ENCODE measurements at places on chromosomes 16 and 17.

- DNase-seq, result no peak
Measured at GRCh38 chr17:66537502-66537901, 235.1 kb downstream of the PRKCA start.

GRCh38 chr17:20206591-20206990, 197.4 kb downstream of the SPECC1 start:
- no peak for DNase-seq

DNA sequence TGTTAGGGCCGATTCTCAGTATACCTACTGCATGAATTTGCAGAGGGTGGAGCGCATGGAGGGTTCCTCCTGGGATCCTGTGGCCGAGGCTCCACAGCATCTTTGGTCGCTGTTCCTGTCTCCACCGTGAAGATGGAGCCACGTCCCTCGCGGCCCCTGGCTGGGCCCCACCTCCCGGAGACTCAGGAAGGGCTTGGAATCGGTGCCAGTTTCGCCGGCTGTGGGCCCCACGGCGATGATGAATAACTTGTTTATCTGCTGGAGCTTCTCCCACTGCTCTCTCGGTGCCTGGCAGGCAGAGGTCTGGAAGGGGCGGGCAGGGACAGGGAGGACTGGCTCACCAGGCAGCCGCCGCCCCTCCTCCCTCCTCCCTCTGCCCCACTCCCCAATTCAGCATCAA, 8.1 kb downstream of the SLC5A11 start:
- DNase-seq, result no peak

DNA sequence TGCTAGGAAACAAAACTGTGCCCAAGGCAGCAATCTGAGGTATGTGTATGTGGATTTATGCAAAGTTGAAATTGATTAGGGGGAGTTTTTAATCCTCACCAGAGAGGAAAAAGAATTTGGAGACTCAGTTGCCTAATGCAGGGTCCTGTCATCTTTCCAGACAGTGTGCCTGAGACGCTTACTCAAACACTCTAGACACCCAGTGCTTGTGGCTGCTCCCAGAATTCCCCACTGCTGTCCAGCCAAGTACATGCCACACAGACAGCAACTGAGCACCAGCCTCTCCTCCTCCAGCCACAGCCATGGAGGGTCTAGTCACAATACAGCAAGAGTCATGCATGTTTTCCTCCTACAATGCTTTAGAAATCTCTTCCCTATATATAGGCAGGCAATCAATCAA, 118.1 kb downstream of the HIC1 start:
- no peak for DNase-seq

DNA sequence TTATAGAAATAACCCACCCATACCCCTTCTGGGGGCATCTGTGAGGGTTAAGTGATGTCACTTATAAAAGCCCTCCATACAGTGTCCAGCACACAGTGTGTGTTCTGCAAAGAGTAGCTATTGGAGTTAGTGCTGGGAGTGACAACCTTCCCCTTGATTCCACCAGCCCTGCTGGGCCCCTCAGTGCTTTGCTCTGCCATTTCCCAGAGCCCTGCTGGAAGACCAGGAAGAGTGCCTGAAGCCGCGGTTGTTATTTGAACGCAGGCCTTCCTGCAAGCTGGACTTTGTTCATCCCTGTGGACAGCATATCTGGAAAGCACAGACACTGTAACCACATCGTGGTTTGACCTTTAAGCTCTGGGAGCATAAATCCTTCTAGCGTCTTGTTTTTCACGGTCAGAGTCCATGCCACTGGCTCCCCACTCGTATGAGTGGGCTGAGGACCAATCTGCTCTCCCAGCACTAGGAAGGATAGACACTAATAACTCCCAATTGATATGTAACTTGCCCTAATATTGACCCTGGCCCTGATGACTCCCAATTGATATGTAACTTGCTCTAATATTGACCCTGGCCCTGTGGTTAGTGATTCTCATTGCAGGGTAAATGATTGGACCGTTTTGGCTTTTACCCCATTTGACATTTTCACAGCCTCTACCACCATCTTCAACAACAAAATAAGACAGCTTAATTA, 297.1 kb upstream of the MAF start:
- DNase-seq, result no peak

GRCh38 chr16:70304892-70305448, 6.0 kb downstream of the DDX19B start:
- no peak for DNase-seq

DNA sequence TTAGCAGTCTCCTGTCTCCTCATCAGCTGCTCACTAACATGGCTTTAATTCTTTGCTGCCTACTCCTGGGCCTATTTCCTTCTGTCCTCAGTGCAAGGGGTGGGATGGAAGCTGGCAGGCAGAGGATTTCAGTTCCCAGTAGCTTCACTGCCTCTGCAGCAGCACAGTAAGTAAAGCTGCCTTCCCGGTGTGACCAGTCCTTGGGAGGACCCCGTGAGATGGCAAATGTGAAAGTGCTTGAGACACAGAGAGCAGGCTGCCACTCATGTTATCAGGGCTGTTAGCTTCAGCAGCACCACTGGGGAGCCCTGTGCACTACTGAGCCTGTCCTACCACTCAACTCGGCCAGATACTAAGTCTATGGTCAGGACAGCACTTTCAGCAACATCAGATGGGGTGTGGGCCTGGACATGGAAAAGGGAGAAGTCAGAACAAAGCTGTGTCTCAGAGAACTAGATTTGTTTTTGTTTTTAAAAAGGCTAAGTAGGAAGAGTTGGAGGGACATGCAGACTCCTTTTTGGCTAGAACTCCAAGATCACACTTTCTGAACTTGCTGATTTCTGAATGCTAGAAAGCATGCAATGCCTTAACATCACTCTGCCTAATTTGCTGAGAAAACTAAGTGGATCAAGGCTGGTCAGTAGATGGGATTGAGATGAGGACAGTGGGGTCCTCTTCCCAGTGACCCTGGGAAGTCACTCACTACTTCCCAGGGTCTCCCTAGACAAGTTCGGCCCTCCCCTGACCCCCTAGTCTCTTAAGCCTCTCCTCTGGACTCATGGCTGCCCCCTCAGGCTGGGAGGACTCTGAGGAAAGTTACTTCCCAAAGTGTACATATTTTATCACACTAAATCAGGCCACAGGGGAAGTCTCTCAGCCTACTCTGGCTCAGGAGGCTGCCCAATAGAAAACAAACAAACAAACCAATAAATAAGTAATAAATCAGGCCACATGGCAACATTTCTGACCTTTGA, 1.1 kb downstream of the ACSF2 start:
- DNase-seq, result no peak

DNA sequence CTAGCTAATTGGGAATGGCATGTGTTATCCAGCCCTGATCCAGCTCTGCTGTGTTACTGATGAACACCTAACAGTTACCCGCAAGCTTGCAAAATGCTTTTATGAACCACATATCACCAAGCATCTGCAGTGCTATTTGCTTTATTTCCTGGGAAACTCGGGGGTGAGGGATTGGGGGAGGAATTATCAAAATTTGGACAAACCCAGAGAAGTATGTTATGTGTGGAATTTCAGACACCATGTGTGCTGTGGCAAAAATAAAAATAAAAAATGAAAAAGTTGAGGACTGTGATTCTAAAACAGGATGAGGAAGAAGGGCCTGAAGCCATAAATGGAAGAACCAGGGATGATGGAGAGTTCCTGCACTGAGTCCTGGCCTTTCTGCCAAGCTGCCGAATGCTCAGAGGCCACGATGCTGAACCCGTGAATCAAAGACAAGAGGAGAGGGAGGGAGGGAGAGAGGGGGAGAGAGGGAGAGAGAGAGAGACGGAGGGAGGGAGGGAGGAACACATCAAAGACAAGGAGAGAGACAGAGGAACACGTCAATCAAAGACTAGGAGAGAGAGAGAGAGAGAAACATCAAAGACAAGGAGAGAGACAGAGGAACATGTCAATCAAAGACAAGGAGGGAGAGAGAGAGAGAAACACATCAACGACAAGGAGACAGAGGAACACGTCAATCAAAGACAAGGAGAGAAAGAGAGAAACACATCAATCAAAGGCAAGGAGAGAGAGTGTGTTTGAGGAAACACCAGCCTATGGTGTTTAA, 89.8 kb downstream of the MRM3 start:
- DNase-seq, result peak; percentile 42

Measured in fibroblast of skin of left quadriceps (primary cell).